NAMALWA (cell line): ENCODE measurements at places on chromosomes 11 and 22.

DNA sequence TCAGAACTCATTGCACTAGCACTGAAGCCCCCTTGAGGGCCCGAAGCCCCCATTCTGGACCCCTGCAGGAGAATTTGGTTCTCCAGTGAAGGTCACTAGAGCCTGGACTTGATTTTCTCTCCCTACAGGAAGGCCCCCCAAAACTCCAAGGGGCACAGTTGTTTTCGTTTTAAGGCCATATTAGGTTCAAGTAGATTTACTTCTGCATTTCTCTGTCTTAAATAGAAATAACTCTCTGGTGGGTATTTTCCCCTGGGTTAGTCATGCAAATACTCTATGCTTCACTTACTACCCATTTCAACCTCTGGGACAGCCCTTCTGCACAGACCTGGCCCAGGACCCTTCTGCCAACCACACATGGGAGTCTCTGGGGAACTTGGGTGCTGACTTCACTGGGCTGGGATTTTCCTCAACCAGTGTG lies 41.6 kb downstream of the WEE1 start:
- DNase-seq = peak; percentile 95

DNA sequence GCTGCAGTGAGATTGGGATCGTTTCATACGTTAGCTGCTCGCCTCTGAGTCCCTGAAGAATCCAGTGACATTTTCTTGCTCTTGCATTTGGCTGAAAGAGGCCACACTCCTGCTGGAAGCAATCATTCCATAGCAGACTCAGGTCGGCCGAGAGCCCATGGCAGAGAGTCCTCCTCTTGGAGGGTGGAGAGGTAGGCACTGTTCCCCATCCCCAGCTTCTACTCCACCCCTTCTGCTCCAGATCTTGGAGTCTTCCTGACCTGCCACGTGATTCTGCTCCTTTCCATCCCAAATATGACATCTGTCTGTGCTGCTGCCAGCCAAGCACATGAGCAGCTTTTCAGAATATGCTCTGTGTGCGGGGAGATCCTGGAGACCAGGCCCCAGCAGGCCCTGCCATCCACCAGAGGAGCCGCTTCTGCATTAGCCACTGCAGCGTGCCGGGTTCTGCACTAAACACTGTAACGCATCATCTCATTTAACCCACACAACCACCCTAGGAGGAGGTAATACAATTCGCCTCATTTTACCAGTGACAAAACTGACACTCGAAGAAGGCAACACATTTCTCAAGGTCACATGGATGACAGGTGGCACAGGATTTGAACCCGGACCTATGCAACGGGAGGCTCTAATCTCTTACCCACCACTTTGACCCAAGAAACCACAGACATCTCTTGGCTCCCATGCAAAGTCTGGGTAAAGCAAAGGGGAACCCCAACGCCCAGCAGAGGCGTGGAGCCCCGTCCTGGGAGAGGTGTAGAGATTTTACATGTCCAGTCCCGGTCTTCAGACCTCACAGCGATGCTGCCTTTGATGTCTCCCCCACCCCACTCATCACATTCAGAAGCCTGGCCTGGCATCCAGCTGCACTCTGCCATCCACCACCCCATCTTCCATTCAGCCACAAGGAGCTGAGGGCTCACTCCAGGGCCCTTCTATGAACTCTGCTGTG lies 78.8 kb downstream of the FEZ1 start:
- DNase-seq = no peak

- DNase-seq = no peak
These were observed 24.3 kb upstream of the B4GALNT4 start for GRCh38 chr11:344836-345578.

DNA sequence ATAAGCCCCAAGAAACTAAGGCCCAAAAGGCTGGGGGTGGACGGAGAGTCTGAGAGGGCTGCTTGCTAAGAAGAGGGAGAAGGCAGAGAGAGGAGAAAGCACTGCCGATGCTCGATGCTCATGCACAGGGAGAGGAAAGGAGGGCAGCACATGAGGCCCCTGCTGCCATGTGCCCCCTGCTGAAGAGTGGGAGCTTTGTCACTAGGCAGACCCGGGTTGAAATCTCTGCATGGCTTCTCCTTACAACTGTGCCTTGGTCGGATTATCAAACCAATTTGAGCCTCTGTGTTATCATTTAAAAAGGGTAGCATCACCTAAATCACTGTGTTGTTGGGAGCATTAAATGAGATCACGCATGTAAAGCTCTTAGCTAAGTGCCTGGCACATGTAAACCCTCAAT lies 330.5 kb downstream of the NXPE2 start:
- no peak for DNase-seq

DNA sequence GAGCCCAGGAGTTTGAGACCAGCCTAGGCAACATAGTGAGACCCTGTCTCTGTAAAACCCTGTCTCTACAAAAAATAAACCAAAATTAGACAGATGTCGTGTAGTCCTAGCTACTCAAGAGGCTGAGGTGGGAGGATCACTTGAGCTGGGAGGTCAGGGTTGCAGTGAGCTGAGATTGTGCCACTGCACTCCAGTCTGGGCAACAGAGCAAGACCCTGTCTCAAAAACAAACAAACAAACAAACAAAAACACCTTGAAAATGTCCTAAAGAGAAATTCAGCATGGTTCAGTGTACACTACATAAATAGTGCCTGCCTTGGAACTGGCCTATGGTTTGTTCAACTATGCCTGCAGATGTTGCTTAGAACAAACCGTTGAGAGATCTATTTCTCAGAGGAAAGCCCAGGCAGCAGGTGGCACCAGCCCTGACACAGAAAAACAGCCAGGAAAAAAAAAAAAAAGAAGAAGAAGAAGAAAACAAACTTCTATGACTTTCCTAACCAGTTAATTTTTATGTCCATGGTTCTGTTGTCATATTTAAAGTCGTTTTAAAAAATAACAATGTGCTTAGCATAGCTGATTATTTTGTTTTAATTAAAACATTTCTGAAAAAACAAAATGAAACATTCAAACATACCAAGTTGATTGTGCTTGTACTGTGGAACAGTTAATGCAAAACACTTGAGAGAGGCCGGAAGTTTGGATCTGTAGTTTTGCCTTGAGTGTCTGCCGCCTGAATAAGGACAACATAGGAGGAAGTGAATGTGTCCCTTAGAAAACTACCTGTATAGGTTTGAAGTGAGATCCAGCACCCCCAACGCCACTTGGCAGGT lies 5.4 kb downstream of the KREMEN1 start:
- DNase-seq = peak; percentile 88

- DNase-seq = peak; percentile 89
These were observed 9.8 kb upstream of the FAM111B start for GRCh38 chr11:59097113-59097708.

DNA sequence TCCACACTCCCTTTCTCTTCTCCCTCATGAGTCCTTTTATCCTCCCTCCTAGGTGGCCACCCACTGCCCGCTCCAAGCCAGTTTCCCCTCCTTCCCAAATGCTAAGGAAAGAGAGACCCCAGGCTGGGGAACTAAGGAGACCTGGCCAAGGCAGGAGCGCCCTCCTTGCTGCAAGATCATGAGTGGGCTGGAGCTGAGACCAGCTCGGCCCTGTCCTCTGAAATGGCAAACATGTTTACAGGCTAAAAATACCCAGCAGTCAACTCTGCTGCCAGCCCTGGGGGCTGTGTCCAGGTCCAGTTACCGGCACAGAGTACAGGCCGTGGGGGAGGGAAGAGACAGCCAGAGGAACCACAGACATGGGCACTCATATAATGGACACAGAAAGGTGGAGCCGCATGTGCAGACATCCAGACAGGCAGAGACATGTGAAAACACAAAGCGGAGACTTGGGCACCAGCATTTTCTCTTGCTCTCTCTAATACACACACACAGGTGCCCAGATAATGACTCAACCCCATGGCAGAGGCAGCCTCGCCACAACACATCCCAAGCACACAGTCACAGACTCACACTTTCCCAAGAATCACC lies 1.2 kb upstream of the AHNAK start:
- no peak for DNase-seq

- DNase-seq = no peak
These were observed 57.0 kb downstream of the GDPD4 start for GRCh38 chr11:77244277-77245027.

DNA sequence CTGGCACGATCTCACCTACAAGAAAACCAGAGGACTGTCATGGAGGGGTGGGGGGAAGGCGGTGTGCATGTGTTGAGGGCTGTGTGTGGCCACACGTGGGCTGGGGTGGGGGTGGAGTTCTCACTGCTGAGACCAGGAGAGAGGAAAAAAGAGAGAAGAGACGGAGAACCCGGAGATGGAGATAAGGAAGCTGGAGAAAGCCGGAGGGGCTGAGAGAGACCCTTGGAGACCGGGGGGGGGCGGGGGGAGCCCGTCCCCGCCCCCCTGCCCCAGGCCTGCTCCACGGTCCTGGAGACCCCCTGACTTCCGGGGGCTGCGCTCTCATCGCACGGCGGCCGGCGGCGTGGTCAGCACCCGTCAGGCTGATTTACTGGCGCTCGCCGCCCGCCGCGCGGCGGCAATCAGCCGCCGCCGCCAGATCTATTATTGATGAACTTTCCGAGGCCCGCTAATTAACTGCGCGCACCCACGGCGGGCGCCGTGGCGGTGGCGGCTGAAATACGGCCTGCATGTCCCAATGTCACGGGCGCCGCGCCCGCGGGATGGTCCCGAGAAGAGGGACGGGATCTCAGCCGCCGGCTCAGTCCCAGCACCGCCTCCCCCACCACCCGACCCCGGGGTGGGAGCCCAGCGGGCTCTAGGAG lies 187.4 kb downstream of the MN1 start:
- no peak for DNase-seq

- no peak for DNase-seq
These were observed 5.3 kb downstream of the RNH1 start for GRCh38 chr11:501683-502287.

GRCh38 chr11:94746721-94747120 lies 21.4 kb upstream of the AMOTL1 start:
- DNase-seq = no peak

- no peak for DNase-seq
These were observed 3.9 kb downstream of the TSPAN4 start for GRCh38 chr11:846496-847098.

DNA sequence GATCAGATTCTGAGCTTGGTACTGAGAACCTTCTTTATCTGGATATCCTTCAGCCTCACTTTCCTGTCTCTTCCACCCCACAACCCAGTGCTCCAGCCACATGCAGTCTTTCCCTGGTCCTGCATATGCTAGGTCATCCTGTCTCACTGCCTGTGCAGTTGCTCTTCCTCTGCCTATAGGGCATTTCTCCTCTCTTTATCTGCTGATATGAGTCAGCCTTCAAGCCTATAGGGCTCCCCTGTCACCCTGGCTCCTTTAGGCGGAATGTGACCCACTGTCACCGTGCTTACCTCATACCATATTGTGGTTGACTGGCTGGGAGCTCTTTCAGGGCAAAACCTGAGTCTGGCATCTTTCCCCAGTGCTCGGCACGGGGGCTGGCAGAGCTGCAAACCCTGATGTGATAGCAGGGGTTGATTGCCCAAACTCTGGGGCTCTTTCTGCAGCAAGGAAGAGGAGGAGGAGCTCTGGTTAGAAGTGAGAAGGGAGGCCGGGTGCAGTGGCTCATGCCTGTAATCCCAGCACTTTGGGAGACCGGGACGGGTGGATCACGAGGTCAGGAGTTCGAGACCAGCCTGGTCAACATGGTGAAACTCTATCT lies 26.3 kb downstream of the MEI1 start:
- DNase-seq = no peak

GRCh38 chr11:47406896-47407745 lies 1.3 kb upstream of the SLC39A13 start:
- peak; percentile 69 for DNase-seq

DNA sequence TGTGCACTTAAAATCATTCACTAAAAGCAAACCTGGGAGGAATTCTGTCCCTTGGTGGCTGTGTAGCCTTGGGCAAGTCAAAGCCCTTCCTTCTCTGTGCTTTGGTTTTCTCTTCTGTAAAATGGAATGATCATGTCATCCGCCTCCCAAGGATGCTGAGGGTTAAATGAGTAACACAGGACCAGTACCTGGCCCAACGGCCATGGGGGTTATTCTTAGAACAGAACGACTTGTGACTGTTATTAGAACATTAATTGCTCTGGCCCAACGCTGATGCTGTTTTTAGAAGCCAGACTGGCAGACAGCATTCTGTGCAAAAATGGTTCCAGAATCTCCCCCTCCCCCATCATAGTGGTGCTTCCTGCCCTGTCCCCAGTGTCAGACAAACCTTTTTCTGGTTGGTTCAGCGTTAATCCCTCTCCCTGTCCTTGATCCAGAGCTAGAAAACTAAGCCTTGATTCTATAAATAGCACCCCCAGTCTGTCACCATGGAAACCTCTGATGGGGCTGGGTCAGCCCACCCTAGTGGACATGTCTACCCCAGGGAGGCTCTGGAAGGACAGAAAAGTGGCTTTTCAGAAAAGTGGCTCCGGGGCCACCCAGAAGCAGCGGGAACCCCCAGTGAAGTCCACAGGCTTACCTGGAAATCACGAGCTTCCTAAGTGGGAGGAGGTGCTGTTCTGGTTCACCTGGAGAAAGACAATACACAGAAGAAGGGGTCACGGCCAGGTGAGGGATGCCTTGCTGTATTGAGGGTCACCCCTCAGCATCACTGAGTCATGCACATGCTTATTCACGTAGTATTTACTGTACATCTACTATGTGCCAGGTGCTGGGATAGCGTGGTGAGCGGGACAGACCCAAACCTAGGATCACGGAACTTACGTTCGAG lies 15.5 kb upstream of the TFIP11 start:
- DNase-seq = no peak
